ENCODE measurements at places on chromosomes 5 and 9.

DNA sequence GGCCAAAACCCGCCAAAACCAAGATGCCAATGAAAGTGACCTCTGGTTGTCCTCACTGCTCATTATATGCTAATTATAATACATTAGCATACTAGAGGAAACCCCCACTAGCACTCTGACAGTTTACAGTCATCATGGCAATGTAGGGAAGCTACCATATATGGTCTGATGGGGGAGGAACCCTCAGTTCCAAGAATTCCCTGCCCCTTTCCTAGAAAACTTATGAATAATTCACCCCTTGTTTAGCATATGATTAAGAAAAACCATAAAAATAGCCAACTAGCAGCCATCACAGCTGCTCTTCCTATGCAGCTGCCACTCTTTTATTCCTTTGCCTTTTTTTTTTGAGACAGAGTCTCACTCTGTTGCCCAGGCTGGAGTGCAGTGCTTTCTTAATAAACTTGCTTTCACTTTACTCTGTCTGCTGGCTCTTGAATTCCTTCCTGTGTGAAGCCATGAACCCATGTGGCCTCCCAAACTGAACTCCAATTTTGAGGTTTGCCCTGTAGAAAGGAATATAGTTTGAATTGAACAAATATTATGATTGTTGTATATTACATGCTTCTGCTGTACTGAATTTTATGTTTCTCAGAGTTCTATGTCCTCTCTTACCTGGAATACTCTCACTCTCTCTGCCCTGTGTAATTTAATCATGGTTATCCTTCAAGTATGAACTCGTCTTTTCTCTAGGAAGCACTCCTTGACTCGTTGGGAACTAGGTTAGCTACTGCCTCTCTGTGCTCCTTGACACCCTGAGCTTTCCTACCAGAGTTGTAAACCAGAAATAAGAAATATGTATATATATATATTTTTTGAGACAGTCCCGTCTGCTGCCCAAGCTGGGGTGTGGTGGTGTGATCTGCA lies 59.8 kb downstream of the KIAA1958 start:
- DNase-seq: no peak

DNA sequence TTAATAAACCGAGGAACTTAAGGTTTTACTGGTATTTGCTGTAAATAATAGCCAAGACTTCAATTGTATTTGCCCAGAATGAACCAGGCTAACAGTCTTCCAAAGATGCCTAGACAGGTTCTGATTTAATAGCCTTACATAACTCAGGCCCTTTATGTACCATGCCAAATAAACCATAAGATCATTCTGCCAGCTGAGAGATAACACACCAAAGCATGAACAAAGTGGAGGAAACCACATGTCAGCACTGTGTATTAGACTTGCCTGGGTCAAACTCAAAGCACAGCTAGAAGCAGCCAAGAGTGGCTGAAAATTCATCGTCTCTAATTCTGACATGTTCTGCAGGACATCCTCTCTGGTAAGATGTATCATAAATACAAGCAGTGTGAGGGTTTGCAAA lies 319.3 kb upstream of the ZNF608 start:
- no peak for DNase-seq

DNA sequence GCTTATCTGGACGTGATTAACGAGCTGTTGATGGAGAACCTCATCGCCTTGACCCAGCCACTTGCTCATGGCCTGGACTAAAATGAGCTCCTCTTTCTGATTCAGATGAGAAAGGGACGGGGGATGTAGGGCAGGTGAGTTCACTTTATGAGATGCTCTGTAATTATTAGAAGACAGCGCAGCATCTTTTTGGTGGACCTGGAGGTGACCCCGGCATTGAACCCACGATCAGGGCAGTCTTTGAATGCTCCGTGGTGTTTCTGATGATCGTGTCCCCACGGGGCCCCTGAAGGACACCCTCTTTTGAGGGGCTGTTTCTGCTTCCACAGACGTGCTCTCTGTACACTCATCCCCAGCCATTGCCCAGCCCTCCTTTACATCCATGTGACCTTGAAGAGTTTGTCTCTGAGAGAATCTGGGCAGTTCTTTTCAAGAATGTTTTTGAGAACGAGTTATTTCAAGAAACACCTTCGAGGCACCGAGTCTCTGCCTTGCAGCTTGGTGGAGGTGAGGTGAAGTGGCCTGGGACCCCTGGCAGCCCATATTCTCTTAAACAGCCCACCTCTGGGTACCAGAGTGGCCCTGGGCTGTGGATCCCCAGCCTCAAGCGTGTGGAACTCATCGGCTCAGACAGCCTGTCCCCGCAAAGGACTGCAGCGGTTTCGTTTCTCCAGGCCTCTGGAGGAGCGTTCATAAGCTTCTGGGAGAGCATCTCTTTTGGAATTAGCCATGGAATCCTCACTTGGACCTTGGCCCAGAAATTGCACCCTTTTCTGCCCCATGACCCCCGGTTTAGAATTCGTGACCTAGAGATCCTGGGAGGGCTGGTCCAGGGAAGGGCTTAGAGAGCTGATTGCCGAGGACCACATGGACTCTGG lies 50.3 kb downstream of the COL5A1 start:
- DNase-seq: no peak

DNA sequence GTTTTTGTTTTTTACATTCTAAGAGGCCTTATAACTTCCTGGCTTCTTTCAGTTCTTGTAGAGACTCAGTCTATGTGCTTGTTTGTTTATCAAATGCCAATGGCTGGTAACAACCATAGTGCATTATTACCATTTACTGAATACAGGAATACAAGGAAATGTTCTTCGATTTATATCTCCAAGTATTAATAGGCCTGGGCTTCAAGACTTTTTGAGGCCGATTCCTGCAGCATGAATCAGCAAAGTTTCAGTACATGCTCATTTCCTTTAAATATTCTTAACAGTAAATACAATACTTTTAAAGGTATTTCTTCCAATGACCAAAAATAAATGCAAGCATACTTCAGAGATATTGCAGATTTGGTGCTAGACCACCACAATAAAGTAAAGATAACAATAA lies 535.3 kb downstream of the EFNA5 start:
- no peak for DNase-seq

GRCh38 chr9:129626625-129627284 lies 792 bp downstream of the NTMT1 start:
- DNase-seq: peak; percentile 61

DNA sequence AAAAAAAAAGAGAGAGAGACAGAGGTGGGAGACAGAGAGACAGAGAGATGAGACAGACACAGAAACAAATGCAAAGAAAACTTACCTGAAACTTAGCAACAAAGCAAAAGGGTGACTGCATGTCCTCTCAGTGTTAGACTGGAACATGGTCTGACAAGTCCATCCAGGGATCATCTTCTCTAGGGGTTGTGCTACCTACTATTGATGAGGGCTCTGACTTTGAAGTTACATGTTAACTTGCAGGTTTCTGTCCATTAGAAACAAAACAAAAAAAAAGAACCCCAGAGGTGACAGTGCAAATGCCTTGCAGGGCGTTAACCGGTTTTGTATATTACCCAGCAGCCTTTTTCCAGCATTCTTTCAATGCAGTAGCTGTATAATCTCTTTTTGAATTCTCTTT lies 13.6 kb upstream of the SPARC start:
- no peak for DNase-seq

DNA sequence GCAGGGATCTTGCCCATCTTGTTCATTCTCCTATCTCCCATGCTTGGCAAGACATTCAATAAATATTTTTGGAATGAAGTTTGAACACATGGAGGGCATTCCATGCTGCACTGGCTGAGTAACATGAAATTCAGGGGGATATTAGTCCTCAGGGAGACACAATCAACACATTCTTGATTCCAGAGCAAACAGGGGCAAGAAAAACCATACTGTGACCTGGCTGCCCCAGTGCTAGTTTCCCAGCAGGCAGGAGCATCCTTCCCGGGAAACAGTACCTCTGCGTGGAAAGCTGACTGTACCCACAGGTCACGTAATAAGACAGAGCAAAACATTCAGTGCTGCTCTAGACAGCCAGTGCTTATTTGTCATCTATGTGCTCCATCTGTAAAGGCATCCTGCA lies 66.3 kb upstream of the SPOCK1 start:
- no peak for DNase-seq

GRCh38 chr5:128350705-128351104 lies 187.3 kb downstream of the FBN2 start:
- no peak for DNase-seq

DNA sequence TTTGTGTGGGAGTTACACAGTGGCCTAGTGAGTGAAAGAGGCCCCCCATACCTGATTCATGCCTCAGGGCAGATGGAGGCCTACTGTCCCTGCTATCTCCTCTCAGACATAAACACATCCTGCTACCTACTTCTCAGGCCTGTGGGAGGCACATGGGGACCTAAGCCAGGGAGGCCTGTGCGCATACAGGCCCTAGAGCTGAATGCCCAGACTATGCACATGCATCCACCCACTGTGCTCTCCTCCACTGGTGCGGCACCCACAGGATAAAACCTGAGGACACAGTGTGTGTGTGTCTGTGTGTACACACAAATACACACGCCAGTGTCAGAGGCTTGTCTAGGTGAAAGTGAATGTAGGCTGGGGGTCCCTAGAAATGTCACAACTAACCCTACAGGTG lies 1.4 kb downstream of the PAX5 start:
- peak; percentile 19 for DNase-seq

DNA sequence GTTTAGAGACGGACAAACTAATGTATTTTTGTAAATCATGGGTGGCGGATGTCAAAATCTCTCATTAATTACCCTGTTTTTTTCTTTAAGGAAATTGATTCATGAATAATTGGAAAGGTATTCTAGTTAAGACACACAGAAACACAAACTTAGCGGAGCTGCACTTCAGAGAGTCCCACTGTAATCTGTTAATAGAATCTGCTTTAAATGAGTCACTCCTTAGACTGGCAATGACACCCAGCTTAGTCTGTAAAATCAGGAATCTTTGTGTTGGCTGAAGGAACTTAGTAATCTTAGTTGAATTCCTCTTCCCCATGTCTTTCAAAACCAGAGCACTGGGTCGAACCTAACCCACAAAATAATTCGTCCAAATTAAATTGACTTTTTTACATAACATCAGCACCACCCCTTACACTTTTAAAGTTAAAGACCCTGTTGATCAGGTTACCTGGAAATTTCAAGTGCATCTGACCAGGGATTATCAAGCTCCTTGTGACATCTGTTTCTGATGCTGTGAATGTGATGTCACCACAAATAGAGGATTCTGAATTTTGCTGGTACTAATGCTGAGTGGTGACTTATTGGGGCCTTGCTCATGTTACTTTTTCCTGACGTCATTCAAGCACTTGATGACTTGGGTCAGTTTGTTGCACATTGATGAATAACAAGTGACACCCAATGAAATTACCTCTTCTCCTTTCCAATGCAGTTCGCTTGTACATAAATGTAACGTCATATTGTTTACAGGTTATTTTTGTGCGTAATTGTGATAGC lies 313.6 kb downstream of the KCTD16 start:
- no peak for DNase-seq

GRCh38 chr5:14572836-14573235 lies 8.8 kb upstream of the OTULINL start:
- no peak for DNase-seq

- no peak for DNase-seq
These were observed 78.6 kb downstream of the AMBP start for GRCh38 chr9:113999256-114000062.

DNA sequence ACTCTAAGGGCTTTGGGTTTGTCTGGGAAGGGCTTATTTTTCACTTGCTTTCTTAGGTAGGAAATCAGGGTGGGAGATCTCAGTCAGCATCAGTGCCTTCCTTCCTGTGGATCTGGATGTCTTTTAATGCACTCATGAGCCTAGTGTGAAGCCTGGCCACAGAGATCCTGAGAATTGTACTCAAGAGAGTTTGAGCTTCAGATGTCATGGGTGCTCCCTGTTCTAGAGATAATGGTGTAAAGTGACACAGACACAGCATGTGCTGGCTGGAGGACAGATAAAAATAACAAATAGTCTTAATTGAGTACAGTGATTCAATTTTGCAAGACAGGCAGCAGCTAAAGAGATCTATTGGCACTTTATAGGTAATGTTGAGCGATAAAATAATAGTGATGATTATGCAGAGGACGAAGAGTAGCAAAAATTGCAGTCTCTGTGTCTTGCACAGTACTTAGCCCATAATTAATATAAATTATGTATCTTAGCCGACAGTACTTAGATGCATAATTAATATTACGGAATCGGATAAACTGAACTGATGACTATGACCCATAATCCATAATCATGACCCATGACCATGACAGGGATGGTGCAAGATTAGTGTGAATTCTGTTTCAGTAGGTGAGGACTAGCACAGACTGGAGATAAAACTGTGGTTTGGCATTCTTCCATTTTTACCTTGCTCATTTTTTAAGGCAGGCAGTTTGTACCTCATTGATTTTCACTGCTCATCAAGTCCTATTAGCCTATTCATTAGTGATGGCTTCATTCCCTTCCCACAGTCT lies 408.7 kb upstream of the PIK3R1 start:
- DNase-seq: no peak

- DNase-seq: peak; percentile 45
These were observed 105.3 kb downstream of the UBE2R2 start for GRCh38 chr9:33921967-33922895.

GRCh38 chr5:41925555-41925951 lies 472 bp downstream of the FBXO4 start:
- DNase-seq: peak; percentile 44

DNA sequence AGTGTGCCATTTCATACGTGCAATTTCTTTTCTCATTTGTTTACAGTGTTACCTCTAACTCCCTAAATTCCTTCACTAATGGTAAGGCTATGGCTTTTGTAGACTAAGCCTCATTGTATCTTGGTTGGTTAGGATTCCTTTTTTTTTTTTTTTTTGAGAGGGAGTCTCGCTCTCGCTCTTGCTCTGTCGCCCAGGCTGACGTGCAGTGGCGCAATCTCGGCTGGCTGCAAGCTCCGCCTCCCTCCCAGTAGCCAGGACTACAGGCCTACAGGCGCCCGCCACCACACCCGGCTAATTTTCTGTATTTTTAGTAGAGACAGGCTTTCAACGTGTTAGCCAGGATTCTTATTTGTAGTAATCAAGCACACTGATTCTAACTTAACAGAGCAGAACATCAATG lies 57.7 kb downstream of the SPEF2 start:
- no peak for DNase-seq

DNA sequence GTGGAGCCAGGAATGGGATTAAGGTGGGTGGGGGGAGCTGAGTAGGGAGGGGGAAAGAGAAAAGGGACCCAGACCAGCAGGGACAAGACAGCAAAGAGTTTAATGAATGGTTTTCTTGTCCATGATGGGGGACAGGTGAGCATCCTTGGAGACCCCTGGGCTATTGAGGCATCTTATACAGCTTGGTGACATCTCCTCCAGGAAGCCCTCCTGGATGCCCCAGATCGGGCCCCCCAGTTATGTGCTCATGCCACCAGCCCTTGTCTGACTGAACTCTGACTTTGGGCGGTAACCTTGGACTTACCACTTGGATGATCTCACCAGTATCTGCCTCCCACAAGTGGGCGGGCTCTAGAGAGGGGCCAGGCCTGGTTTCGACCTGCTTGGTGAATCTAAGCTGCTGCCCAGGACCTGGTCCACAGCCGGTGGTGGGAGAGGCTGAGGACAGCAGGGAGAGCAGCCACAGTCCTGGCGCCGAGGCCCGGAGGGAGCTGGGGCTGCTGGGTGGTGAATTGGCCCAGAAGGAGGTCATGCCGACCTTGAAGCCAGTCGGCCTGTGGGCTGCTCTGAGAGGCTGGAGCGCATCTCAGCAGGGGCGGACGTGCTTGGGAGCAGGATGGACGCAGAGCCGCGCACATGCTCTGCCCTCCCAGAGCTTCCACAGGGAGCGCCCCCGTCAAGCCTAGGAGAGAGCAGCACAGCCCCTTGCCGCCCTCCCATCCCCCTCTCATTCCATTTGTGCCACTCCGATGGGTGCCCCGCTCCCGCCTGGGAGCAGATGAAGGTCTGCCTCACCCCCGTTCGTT lies 36.2 kb downstream of the UNC5A start:
- DNase-seq: peak; percentile 54
